ENCODE measurements at places on chromosomes 3 and 15.

DNA sequence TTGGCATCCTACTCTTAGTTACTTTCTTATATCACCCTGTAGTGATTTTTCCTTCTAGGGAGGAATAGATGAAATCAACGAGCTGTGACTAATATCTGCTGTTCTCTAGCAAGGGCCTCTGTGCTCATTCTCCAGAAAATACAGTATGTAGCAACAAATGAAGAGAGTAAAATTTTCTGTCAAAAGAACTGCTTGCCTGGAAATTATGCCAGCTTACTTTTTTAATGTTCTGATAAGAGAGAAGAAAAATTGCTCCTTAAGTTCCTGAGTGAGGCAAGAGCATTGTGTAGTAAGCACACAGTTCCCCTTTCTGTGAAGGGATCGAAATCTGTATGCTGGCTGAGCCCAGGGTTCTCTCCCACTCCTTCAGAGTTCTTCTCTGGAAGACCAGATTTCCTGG, 51.4 kb upstream of the GK5 start:
- peak; percentile 42 for DNase-seq

DNA sequence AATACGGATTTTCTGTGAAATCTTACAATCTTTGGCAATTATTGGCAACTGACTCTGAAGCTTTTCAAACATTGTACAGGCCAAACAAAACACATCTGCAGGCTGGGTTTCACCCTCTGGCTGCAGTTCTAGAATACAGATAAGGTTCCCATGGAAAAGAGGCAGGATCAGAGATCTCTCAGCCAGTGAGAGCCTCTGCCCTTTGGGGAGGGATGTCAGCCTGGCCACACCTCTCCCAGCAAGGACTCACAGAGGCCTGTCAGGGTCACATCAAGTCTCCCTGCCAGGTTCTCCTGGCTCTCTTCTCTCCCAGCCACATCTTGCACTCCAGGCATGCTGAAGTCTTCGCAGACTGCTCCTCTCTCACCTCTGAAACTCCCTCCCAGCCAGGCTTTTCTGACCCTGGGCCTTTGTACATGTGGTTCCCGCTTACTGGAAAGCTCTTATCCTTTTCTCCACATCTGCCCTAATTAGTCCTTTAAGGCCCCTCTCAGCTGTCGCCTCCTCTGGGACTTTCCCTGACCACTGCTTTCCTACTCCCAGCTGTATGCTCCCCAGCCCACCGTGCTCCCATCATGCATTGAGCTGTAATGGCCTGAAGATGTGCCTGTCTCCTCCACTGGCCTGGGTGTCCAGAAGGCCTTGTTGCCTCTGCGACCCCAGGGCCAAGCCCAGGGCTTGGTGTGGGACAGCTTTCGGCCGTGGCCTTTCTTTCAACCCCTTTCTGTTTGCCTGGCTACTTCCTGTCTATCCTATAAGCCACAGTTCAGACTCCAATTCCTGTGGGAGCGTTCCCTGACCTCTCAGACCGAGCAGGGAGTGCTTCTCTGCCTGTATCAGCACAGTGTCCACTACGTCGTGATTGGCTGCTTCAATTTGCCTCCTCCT, 4.3 kb downstream of the RBP1 start:
- DNase-seq, result no peak

DNA sequence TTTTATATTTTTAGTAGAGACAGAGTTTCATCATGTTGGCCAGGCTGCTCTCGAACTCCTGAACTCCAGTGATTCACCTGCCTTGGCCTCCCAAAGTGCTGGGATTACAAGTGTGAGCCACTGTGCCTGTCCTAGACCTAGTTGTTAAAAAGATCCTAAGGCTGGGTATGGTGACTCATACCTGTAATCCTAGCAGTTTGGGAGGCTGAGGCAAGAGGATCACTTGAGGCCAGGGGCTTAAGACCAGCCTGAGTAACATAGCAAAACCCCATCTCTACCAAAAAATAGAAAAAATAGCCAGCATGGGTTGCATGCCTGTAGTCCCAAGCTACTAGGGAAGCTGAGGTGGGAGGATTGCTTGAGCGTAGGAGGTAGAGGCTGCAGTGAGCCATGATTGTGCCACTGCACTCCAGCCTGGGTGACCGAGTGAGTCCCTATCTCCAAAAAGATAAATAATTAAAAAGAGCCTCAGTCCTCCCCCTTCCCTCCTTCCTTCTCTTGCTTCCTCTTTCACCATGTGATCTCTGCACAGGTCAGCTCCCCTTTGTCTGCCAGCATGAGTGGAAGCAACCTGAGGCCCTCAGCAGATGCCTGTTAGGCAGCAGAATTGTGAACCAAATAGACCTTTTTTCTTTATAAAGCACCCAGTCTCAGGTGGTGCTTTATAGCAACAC, 9.8 kb upstream of the FNDC3B start:
- DNase-seq, result no peak

DNA sequence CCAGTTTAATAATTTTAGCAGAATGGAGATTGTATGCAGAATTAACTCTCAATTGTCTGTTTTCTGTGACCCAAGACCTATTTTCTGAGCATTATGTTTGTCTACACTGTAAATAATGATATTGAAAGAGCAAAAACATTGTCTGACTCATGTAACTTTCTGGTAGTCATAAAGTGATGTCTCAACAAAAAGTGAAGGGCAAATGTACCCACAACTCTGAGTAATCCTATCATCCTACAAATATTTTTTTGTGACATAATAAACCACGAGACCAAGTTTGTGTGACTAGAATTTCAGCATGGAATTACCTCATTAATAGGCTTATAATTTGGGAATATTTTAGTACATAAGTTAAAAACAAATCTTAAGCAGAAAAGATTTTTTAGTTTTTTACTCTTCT, 15.4 kb upstream of the ABHD10 start:
- peak; percentile 34 for DNase-seq

GRCh38 chr3:152069871-152070270, 196.4 kb downstream of the SUCNR1 start:
- DNase-seq, result no peak

DNA sequence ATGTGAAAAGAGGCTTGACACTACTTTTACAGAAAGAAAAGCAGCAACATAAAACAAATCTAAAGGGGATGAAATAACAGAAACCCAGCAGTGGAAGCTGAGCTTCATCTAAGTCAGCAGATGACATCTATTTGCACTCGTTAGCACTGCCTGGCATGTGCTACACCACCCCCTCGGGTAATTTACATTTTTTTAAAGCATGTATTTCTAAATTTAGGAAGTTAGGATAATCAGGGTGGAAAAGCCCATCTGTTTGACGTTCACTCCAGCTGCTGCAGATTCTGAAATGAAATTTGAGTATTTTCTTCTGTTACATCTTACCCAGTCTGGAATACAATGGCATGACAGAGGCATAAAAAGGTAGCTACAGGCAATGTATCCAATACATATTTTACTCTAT, 20.7 kb downstream of the IGSF11 start:
- no peak for DNase-seq

DNA sequence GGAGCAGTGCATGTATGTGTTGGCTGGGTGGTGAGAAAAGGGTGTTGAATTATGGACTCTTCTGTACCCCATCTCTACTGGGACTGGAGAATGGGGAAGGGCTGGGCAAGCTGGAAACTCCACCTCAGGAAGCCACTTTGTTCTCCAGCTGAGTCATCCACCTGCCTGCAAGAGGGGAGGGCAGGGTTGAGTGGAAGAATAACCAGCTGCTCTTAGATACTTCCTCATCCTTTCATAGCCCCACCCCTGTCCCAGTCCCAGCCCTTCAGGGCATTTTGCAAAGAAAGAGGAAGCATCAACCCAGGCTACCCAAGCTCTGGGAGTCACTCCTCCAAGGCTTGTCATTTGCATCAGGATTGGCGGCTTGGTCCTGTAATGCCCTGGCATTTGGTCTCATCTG, 33.1 kb downstream of the RAB11A start:
- DNase-seq, result no peak

GRCh38 chr3:126498929-126499328, 18.6 kb downstream of the UROC1 start:
- no peak for DNase-seq

DNA sequence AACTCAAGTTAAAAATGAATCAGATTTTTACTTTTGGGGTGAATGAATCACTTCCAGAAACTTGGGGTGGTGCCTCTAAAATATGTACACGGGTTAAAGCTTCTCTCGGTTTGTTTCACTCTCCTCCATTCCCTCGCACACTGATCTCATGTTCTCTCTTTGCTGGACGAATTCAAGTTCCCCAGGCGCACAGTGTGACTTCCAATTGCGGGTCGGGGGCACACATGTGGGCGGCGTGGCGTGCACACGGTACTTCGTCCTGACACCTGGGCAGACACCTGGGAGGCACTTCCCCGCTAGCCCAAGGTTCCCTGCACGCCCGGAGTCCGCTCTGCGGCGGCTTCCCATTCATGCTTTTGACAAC, 692 bp downstream of the SCAANT1 start:
- DNase-seq, result no peak

- peak; percentile 74 for DNase-seq
These were observed 64.0 kb downstream of the USP13 start for GRCh38 chr3:179716811-179717210.

- no peak for DNase-seq
These were observed 1.0 kb upstream of the C3orf52 start for GRCh38 chr3:112084980-112085705.

GRCh38 chr3:58009749-58010535, 1.7 kb downstream of the FLNB start:
- no peak for DNase-seq

GRCh38 chr3:58683466-58683865, 16.9 kb upstream of the FAM3D start:
- DNase-seq, result no peak

DNA sequence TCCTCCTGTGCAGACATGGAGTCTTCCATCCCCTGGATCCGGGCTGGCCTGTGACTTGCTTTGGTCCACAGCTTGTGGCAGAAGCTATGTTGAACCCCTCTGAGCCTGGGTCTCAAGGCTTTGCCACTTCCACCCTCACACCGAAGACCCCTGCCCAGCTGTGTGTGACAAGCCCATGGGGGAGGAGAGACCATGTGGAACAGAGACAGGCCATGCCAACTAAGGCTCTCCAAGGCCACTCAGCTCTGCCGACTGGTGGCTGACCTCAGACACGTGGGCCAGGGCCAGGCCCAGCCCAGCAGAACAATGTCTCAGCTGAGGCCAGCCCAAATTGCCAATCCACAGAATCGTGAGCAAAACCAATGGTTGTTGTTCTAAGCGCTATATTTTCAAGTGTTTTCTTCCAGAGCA, 16.4 kb upstream of the CFAP100 start:
- DNase-seq, result no peak

DNA sequence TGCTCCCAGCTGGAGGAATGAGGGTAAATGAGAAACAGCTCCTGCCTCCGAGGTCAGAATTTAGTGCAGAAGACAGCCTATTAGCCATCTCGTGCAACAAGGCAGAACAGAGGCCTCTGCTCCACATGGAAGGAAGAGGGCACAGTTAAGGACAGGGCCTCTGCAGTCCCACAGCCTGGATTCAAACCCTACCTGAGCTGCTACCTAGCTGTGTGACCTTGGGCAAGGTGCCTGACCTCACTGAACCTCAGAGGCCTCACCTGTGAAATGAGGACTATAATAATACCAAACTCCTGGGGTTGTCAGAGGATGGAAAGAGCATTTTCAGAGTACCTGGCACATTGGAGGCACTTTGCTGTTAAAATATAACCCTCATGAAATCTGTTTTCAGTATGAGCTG, 285.7 kb upstream of the CTNNB1 start:
- DNase-seq, result no peak

- no peak for DNase-seq
These were observed 14.2 kb downstream of the DENND4A start for GRCh38 chr15:65777843-65778242.

- DNase-seq, result no peak
These were observed 24.8 kb downstream of the EFCC1 start for GRCh38 chr3:129025691-129026435.

GRCh38 chr15:78993931-78994530, 49.2 kb upstream of the CTSH start:
- DNase-seq, result no peak

DNA sequence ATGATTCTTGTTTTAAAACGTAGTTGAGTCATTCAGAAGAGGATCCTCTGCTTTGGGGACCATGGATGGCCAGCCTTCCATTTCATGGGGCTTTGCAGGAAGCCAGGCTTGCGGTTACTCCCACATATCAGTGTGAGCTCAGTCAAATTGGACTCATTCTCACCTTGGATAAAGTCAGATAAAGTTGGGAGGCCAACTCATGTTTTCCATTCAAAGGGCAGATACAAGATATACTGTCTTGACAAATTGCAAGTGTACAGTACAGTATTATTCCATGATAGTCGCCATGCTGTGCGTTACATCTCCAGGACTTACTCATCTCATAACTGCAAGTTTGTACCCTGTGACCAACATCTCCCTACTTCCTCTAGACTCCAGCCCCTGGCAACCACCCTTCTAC, 25.5 kb upstream of the B3GNT5 start:
- no peak for DNase-seq

GRCh38 chr15:93887151-93887550, 344.2 kb upstream of the MCTP2 start:
- no peak for DNase-seq

- no peak for DNase-seq
These were observed 78.3 kb upstream of the TBC1D5 start for GRCh38 chr3:17820704-17821103.

DNA sequence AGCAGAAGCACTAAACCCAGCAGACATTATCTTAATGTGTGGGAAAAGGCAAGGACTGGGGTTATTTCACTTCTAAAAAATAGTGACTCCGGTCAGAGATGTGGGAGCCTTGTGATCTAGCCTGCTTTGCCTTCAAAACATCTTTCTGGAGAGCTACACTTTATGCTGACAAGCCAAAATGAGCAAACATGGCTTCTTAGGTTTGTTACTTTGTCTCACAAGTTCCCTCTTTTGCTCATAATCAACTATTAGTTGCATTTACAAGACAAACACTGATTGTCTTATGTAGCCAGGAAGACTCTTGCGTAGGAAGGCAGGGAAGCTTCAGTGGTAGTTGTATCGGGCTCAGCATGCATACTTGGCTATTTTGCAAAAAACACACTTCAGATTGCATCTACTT, 129.2 kb downstream of the NUP210 start:
- DNase-seq, result no peak

GRCh38 chr3:99762901-99763300, 54.8 kb upstream of the CMSS1 start:
- DNase-seq, result no peak

DNA sequence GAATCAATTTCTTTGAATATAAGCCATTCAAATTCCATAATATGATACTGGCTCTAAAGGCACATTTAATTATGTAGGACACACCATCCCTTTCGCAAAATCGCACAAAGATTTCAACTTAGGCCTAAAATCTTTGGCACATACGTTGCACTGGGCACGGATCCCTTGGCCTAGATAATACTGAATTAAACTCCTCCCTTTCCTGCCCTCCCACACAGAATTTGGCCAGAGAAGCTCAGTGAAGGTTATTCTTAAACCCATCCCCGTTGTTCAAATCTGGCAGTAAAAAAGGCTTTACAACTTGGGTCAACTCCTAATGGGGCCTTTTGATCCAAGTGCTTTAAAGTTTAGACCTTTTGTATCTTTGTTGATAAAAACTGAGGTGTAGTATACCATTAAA, 247.2 kb downstream of the PTPRG start:
- no peak for DNase-seq

DNA sequence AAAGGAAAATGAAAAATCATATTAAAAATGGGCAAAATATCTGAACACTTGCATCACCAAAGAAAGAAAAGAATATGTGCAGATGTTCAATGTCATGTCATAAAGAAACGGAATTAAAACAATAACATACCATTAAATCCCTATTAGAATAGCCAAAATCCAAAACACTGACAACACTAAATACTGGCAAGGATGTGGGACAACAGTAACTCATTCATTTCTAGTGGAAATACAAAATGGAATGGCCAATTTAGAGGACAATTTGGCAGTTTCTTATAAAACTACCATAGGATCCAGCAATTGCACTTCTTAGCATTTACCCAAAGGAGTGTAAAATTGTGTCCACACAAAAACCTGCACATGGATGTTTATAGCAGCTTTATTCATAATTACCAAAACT, 542.5 kb upstream of the UBE2E2 start:
- DNase-seq, result no peak
